ENCODE measurements at places on chromosomes 3 and 15.

DNA sequence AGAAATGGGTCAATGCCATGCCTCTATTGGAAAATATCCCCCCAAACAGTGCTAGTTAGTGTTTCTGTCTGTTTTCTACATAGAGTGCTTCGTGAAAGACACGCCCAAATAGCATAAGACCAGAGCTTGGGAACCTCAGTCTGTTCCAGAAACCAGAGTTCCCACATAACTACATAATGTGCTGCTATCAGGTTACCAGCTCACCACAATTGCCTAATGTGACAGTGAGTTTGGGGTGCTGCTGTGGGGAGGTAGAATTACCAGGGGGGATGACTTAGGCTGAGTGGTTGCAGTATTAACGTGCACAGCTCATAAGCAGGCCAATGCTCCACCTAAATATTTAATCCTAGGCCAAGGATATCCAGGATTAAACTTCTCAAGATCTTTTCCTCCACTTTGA lies 39.2 kb downstream of the DUT start:
- DNase-seq = no peak

DNA sequence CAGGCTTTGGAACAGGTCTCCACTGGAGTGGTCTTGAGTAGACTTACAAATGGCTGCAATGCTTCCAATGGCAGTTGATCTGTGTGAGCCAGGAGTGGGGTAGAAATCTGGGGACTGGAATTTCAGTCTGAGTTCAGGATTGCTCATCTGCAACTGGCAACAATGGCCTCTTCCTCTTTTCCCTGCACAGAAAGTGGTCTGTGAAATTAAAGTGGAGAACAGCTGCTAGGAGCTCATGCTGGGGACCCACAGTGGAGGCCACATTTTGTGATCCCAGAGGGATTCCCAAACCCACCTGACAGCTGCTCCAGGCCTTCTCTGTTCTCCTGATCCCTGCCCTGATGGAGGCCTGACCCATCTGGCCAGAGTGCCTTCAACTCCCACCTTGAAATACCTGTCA lies 49.6 kb downstream of the CEMIP start:
- no peak for DNase-seq

GRCh38 chr15:95577927-95578326 lies 752.6 kb upstream of the NR2F2 start:
- DNase-seq = no peak

DNA sequence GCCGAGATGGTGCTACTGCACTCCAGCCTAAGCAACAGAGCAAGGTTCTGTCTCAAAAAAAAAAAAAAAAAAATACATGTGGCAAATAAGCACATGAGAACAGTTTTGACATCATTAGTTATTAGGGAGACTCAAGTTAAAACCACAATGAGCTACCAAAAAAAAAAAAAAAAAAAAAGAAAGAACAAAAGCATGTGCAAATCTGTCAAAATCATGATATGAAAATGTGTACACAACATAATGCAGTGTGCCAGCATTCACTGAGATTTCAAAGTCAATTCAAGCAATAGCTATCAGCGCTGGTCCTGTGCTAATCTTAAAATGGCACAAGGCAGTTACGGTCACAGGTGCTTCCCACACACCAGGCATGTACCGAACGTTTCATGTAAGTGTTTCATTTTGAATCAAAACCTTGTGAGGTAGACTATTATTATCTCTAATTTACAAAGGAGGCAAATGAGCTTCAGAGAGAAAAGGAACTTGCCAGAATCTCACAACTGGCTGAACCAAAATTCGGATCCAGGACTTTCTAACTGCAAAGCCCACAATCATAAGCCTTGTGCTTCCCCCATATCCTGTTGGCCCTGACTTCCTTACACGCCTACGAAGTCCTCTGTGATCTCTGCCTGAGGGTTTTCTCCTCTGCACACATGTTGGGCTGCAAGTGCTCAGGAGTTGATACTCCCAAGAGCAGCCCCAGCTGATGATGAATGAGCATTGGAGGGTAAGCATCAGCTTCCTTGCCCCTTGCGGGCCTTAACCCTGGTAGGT lies 200.1 kb upstream of the PROK2 start:
- DNase-seq = no peak

- no peak for DNase-seq
Observed at GRCh38 chr15:55628369-55628730, 40.2 kb upstream of the PYGO1 start.

- DNase-seq = no peak
Observed at GRCh38 chr3:29525254-29525881, 244.5 kb downstream of the RBMS3 start.

DNA sequence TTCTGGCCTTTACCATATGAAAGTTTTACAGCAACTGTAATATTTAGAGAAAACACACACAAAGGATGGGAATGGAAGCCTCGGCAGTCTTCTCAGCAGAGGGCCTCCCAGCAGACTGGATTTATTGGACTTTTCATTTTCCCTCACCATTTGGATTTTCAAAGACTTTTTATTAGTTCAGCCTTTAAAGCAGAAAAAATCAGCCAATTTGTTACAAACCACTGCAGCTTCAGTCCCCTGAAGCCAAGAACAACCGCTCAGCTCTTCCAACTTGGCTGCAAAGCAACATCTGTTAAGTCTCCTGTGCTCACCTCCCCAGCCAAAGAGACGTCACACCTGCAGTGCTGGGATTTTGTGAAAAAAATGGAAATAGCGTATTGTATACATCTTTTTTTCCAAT lies 120.8 kb downstream of the GMPS start:
- DNase-seq = no peak

GRCh38 chr3:66372681-66373350 lies 128.0 kb downstream of the LRIG1 start:
- DNase-seq = peak; percentile 38

DNA sequence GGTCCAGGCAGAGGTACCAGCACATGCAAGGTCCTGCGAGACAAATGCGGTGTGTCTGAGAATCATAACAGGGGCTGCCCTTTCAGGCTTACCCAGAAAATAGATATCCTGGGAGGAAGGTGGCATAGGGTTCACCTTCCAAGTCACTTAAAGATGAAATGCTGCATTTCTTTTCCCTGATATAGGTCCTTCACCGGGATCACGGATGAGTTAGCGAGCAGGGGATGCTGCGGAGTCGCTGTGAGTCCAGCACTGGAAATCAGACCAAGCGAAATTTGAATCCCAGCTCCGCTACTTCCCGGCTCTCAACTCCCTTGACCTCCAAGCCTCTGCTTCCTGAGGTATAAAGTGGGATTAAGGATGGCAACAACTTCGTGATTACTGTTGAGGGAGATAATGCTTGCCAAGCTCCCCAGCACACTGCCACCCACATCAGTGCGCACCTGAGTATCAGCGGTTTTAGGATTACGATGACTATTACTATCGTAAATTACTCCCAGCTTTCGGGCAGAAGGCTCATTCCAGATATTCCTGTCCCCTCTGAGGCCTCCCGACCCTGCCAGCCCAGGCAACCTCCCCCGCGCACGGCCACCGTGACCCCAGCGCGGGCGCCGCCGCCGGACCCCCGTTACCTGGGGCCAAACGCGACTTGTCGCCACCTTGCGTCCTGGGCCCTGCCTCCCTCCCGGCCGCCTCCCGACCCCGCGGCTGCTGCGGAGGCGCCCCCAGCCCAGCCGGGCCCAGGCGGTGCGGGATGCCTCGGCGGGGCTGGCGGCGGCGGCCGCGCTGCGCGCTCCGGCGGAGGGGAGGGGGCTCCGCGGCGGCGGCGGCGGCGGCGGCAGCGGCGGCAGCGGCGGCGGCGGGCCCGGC lies 589 bp upstream of the GPR27 start:
- no peak for DNase-seq

DNA sequence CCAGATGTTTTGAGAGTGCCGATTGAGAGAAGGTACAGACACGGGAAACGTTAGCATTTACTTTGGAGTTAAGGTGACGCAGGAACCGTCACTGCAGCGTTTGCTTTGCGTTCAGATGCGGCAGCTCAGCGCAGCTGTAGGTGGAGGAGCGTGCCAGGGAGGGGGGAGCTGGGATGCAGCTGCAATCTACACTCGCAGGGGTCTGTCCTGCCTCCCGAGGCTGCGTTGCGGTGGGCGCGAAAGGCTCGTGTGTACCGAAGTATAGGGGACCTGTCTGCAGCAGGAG lies 425 bp upstream of the FYTTD1 start:
- peak; percentile 86 for DNase-seq

DNA sequence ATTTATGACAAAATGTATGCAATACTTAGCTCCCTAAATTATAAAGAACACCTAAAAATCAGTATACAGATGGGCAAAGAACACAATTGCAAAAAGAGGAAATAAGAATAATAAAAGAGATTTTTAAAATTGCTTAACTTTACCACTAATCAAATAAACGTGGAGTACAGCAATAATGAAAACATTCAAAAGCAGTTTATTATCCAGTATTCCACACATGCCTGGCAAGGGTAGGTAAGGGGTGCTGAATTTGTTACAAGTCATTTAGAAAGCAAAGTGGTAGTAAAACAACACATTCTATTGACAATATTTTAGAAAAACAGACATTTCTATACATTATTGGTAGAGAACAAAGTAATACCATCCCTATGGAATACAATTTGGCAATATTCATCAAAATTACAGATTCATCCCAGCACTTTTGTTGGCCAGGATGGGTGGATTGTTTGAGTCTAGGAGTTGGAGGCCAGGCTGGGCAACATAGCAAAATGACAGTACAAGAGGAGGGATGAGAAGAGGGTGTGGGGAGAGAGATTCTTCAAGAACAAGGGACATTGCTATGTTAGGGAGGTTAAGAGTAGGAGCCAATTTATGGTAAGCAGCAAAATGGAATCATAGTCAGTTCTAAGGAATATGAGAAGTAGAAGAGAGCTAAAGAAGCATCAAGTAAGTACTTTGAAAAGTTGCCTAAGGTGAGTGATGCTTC lies 3.7 kb upstream of the ACKR4 start:
- DNase-seq = no peak

DNA sequence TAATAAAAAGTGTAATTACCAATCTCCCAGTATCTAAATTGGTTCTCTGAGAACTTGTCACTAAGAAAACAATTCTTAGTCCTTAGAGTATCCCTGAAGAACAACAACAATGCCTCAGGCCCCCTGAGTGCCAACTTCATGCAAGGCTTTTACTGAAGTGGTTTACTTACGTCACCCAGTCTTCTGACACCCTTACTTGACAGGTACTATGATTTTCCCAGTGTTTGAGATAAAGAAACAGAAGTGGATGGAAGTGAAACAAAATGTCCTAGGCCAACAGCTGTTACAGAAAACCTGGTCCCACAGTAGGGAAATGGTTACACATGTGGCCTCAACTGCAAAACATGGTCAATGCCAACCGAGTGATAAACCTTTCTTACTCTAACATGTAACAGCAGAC lies 331.1 kb downstream of the FOXP1 start:
- DNase-seq = no peak

- no peak for DNase-seq
Observed at GRCh38 chr3:192916371-192917027, 1.2 kb downstream of the MB21D2 start.

DNA sequence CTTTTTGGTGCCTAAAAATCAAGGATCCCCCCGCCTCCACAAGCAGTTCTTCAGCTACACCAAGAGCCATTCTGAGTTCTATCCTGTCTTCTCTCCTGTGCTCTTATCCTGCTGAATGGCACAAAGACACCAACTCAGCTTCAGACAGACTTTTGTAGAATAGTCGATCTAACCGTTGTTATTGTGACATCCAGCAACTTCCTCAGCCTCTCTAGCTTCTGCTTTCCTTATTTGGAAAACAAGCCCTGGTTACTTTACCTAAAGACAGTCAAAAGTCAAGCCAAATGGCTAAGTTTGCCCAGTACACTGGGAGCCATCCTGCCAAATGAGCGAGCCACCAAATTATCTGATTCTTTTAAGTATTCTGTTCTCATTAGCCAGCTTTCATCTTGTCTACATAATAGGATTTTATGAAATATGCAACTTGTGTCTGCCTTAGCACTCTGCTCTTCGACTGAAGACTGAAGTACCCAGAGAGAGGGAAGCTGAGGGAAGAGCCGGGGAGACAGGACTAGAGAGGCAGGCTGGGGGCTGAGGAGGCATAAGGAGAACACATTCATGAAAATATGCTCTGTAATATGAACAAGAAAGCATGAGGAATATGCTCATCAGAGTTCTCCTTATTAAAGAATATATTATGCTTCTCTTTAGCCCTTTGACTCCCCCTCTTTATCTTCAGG lies 35.1 kb downstream of the LYZL4 start:
- no peak for DNase-seq

DNA sequence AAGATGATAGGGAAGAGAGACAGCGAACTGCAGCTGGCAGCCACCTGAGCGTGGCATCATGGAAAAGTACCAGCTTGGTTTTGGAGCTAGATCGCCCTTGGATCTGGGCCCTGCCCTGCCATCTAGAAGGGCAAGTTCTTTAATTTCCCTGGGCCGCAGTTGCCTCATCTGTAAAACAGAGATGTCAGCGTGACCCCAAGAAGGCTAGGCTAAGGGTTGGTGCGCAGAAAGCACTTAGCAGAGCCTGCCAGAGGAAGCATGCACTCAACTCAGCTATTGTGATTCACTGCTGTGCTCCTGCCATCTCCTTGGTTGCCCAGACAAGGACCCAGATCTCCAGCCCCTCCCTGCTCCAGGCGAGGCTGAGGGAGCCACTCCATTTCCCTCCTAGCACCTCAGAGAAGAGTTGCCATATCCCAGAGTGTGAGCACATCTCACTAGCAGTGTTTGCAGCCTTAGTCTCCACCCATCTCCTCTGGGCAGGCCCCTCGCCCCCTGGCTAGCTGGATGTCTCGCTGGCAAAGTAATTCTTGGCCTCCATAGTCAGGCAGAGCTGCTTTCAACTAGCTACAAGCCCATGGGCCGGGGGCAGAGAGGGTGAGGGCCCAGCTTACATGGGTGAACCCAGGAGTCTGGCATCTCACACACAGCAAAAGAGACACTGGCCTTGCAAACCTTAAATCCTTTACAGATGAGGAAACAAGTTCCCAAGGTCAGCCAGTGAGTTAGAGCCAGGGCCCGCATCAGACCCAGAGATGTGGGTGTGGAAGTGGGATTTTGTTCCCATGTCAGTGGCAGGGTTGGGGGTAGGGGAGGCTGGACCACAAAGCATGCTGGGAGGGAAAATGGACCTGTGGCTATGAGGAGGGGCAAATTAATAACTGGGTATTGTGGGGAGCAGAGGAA lies 280.7 kb upstream of the TLE3 start:
- DNase-seq = no peak
